ENCODE measurements at places on chromosomes 6 and 20. TPM values are rescaled to one million over a fixed set of nuclear protein-coding genes. Genes with fewer than 3 reads are reported as not detected.

Gene CDSN
- total RNA-seq, result not detected

DNA sequence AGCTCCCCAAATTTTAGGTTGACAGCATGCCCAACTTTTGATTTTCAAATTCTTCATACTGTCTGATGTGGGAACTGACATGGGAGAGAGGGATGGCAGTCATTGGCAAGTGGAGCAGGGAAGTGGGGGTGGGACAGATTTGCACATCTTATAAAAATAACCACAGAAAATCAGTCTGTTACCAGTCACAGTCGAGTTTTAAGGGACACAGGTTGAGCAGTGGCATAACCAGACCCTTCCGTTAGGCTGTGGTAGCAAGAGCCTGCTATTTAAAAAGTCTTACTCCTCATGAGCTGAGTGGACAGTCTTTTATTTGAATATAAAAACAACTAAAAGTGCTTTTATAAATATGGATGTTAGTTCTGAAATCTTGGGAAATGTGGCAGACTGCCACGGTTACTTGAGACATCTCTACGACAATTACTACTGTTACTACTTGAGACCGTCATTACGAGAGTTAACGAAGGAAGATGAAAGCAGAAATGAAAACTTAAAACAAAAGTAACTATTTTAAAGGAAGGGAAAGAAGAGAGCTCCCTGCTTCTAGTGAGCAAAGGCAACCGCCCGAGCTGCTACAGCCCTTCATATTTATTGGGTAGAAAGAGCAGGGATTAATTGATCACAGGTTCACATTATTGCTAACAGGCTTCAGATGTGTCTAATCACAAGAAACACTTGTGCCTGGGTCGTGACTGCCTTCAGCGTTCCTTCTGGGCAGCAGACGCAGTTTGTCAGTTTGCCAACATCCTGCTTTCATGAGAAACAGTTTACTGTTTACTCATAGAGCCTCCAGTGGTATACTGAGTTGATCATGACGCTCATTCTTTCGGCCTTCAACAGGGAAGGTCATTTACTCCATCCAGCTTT lies 71.3 kb downstream of the EFHC1 start:
- peak; percentile 74 for DNase-seq
- H3K4me3 ChIP-seq, result no peak overlapping the region
- H3K27me3 ChIP-seq, result no peaks in the 10 kb centered on the region

Gene HMGCLL1
- total RNA-seq, result 4.3 TPM

Gene C6orf58
- total RNA-seq, result not detected

GRCh38 chr20:56551571-56551970 lies 18.5 kb downstream of the FAM209B start:
- no peaks in the 10 kb centered on the region for H3K27me3 ChIP-seq
- H3K36me3 ChIP-seq, result no peaks in the 10 kb centered on the region
- no peak for DNase-seq
- no peak overlapping the region for H3K27ac ChIP-seq
- peaks cover 9% of the 10 kb centered on the region for H3K4me1 ChIP-seq

Data from esophagus muscularis mucosa (tissue), 4 donors.